ENCODE measurements at places on chromosomes 4 and X. TPM values are rescaled to one million over a fixed set of nuclear protein-coding genes. Genes with fewer than 3 reads are reported as not detected.

The NXF2 gene
- total RNA-seq: not detected

The PRDM5 gene
- total RNA-seq: not detected

The ZNF280C gene
- 5.4 TPM for total RNA-seq

The DRD5 gene
- not detected for total RNA-seq

The GDPD2 gene
- total RNA-seq: not detected

The MAGEB17 gene
- not detected for total RNA-seq

The AKAP4 gene
- total RNA-seq: not detected

The OTC gene
- 2.6 TPM for total RNA-seq

The GUCY1A1 gene
- not detected for total RNA-seq

The TBC1D14 gene
- total RNA-seq: 46.5 TPM

The TBC1D1 gene
- 62.8 TPM for total RNA-seq

The CENPI gene
- total RNA-seq: 38.2 TPM

The AMOT gene
- 0.83 TPM for total RNA-seq

The GPRIN3 gene
- total RNA-seq: not detected

The CLGN gene
- total RNA-seq: 17.0 TPM

The MAGEA11 gene
- not detected for total RNA-seq

The RLIM gene
- 24.5 TPM for total RNA-seq

The FMR1NB gene
- not detected for total RNA-seq

The NALF2 gene
- 4.0 TPM for total RNA-seq
